Endothelial cell (in vitro differentiated cells): ENCODE measurements at places on chromosomes 5 and 9.

GRCh38 chr9:136694163-136694871 lies 7.1 kb upstream of the AGPAT2 start:
- DNase-seq = peak; percentile 85

- DNase-seq = no peak
Observed at GRCh38 chr9:121551985-121552753, 52.5 kb upstream of the GGTA1 start.

GRCh38 chr5:125160787-125161502 lies 414.5 kb upstream of the ZNF608 start:
- no peak for DNase-seq

GRCh38 chr5:360257-361027 lies 38.9 kb downstream of the AHRR start:
- DNase-seq = no peak

DNA sequence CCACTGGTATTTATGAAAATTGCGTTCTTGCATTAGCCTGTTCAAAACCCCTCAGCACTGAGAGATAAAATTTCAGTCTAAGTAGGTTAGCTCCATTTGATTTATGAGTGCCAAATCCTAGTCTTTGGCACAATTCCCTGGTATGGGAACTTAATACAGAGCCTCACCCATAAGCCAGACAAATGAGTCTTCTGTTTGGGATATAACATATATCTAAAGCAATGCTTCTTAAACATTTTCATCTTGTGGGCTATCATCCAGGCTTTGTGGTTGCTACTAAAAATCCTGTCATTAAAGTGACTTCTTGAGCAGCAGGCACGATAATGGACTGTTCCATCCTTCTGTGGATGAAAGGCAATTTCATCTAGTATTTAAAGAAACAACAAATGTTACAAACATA lies 419.5 kb upstream of the ACTBL2 start:
- no peak for DNase-seq

DNA sequence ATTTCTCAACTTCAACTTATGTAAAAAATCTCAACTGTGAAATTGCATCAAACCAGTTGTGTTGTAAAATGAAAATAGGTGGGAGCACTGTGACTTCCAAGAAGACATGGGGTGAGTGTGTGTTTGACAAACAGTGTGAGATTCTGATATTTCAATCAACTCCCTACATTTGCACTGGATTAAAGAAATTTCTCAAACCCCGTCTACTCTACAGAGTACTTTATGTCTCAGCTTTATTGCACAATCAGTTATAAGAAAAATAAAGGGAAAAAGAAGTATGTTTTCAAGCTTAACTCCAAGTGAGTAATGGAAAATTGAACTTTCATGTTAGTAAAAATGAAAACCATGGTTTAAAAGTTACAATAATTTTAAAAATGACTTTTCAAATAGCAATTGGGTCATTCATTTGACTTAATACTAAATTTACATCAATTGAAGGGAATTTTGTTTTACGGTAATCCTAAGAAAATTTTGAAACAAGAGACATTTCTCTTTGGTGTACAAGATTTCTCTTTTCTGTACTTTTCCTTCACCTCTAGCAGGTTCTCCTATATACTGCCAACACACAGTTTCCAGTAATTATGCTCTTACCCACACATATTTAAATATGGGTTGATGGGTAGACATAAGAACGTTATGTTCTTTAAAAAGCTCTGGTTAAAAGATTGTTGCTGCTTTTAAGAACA lies 80.3 kb downstream of the CDO1 start:
- no peak for DNase-seq

- DNase-seq = no peak
Observed at GRCh38 chr9:135217836-135218235, 130.4 kb downstream of the OLFM1 start.

- DNase-seq = no peak
Observed at GRCh38 chr5:180159756-180160155, 49.3 kb downstream of the RASGEF1C start.

DNA sequence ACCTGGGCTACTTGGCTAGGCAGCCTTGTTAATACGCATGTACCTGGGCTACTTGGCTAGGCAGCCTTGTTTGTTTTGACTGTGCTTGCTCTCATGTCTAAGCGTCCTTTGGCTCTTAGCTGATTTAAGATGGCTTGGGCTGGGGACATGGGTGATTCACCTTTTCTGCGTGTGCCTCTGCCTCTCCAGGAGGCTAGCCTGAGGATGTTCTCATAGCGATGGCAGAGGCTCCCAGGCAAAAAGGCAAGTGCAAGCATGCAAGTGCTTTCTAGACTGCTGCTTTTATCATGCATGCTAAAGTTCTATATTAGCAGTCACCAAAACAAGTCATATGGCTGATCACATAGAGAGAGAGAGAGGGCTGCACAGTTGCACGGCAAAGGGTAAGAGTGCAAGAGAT lies 300.5 kb downstream of the IRX1 start:
- DNase-seq = no peak

DNA sequence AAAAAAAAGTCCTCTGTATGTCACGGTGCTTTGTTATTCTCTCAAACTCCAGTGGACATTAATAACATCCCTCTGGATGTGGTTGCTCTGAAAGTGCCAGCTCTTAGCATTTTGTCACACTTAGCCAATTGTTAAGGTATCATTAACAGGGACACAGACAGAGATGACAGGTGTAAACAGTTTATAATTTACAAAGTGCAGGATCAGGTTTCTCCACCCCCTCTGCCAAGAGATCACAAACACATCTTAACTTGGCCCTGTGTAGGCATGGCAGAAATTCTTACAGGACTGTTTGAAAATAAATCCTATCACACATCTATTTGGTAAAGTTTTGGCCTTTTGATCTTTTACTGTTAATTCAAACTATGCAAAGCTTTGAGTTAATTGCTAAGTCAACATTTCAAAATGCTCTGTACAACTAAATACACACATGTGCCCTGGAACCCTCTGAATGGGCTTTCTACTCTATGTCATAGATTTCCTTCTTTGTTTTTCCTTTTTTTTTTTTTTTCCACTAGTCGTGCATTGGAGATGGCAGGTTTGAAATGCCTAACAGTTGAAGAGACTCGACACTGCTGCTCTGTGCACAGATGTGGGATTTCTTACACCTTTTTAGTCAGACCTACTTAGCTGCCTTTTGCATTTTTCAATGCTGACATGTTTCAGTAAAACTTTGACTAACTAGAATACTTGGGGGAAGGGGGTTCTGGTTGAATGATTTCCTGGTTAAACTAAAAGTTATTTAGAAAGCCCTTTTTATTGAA lies 41.7 kb downstream of the SEMA6A start:
- DNase-seq = no peak

DNA sequence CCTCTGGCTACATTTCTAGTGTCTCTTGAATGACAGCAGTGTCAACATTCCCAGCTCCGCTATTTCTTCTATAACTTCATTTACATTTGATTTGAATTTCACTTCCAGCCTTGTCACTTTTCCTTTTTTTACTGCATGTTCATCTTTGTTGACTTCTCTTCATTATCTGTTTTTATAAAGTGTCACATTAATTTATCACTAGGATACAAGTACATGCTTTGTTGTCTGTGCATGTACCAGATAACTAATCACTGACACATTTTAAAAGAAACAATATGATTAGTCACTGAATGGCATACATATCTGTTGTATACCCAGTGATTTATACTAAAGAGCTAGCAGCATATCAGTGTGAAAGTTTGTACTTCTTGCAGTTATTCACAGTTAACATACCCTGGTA lies 29.1 kb downstream of the ARSK start:
- DNase-seq = no peak

- no peak for DNase-seq
Observed at GRCh38 chr5:82164176-82164976, 113.8 kb downstream of the RPS23 start.

DNA sequence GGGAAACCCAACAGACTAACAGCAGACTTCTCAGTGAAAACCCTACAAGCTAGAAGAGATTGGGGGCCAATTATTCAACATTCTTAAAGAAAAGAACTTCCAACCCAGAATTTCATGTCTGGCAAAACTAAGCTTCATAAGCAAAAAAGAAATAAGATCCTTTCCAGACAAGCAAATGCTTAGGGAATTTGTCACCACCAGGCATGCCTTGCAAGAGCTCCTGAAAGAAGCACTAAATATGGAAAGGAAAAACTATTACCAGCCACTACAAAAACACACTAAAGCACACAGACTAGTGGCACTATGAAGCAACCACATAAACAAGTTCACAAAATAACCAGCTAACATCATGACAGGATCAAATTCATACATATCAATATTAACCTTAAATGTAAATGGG lies 131.1 kb downstream of the OR2K2 start:
- no peak for DNase-seq

- DNase-seq = no peak
Observed at GRCh38 chr9:70229026-70229425, 29.8 kb upstream of the SMC5 start.

- no peak for DNase-seq
Observed at GRCh38 chr9:68574150-68574549, 33.5 kb upstream of the TMEM252 start.

DNA sequence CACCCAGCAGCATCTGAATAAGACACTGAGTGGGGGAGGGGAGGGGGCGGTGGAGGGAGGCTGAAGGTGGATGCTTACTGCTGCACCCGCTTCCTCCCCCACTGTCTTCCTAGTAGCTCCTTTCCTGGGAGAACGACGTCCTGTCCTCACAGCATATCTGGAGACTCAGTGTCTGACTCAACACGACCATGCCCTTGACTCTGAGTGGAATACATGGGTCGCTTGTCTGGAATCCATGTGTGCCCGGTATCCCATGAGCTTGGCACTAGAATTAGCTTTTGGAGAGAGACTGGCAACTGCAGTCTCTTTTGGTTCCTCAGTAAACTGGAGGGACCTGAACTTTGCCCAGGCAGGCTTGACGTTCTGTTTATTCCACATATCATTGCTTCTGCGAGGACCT lies 125.4 kb upstream of the FAM120A start:
- DNase-seq = no peak

- no peak for DNase-seq
Observed at GRCh38 chr9:112640311-112640710, 77.6 kb downstream of the INIP start.

GRCh38 chr5:164708831-164709230 lies 1203.4 kb downstream of the MAT2B start:
- no peak for DNase-seq

GRCh38 chr5:129617206-129617605 lies 130.7 kb upstream of the MINAR2 start:
- DNase-seq = no peak

- no peak for DNase-seq
Observed at GRCh38 chr9:7164440-7165330, 406.9 kb downstream of the KDM4C start.

DNA sequence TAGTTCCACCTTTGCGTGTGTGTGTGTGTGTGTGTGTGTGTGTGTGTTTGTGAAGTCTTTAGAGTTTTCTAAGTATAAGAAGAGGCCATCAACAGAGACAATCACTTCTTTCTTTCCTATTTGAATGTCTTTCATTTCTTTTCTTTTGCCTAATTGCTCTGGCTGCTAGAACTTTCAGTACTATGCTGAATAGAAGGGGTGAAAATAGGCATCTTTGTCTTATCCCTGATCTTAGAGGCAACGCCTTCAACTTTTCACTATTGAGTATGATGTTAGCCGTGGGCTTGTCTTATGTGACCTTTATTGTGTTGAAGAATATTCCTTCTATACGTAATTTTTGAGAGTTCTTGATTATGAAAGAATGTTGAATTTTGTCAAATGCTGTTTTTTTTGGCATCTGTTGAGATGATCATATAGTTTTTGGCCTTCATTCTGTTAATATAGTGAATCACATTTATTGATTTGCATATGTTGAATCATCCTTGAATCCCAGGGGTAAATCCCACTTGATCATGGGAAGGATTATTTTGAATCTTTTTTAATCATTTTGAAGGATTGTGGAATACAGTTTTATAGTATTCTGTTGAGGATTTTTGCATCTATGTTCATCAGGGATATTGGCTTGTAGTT lies 134.8 kb upstream of the CD180 start:
- no peak for DNase-seq

DNA sequence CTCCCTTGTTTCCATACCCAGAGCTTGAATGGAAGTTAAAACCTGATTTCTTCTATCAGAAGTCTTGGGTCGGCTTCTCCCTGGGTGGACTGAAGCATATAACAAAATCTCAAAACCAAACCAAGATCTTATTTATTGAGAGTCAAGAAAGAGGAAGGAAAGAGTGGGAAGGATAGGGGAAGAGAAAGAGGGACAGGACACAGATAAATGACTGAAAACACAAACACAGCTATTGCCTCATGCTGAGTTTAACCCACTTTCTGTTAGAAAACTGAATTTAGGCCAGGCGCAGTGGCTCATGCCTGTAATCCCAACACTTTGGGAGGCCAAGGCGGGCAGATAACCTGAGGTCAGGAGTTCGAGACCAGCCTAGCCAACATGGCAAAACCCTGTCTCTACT lies 92.9 kb downstream of the PALM2AKAP2 start:
- DNase-seq = no peak

- no peak for DNase-seq
Observed at GRCh38 chr5:16737620-16738364, 121.0 kb upstream of the RETREG1 start.

- DNase-seq = no peak
Observed at GRCh38 chr9:136403915-136404800, 4.2 kb upstream of the SNAPC4 start.

- DNase-seq = no peak
Observed at GRCh38 chr5:179795049-179795862, 1.5 kb downstream of the LTC4S start.

DNA sequence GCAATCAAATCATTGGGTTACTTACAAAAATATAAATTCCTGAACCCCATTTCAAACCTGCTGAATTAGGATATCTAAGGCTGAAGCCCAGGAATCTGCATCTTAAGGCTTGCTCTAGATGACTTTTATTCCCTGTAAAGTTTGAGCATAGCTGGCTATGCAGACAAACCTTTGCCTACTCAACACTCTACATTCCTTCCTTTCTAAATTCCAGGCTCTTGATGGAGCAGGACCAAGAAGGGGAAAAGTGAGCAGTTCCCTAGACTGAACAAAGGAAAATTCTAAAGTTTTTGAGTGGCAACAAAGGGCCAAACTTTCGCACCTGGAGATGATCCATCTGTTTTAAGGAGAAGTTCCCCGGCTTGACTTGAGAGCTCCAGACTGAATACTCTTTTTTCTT lies 9.8 kb upstream of the ADRA1B start:
- no peak for DNase-seq

GRCh38 chr5:17989567-17990563 lies 355.6 kb downstream of the TAF11L14 start:
- DNase-seq = no peak

DNA sequence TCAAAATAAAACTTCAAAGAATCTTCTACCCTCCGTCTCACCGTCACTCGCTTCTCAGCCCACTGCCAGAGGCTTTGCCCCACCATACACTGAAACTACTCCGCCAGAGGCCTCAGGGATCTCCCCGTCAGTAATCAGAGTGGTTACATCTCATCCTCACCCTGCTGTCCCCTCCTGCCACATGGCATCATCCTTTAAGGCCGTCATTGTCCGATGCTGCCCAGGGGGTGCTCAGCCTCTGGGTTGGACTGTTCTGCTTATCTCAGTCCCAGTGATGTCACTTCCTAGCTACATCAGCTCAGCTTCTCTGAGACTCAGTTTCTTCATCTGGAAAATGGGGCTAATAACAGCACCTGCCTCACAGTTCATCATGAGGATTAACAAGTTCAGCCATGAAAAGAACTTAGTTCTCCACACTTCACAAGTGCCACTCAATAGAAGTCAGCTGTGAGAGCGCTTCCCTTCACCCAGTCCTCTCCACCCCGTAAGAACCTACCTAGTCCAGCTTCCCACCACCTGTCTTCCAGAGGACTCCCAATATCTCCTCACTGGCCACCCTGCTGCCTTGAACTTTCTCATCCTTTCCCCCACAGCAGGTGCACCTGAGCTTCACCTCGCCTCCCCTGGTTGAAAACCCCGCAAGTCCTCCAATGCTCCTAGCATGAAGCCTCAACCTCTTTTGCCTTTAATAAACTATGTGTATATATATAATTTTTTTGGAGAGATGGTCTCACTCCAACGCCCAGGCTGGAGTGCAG lies 2.8 kb upstream of the IL3 start:
- DNase-seq = no peak
